Fibroblast of villous mesenchyme (primary cell): ENCODE measurements at places on chromosomes 5 and 9.
A peak's percentile ranks its signal among the peaks of the same experiment; 100 is the strongest.

DNA sequence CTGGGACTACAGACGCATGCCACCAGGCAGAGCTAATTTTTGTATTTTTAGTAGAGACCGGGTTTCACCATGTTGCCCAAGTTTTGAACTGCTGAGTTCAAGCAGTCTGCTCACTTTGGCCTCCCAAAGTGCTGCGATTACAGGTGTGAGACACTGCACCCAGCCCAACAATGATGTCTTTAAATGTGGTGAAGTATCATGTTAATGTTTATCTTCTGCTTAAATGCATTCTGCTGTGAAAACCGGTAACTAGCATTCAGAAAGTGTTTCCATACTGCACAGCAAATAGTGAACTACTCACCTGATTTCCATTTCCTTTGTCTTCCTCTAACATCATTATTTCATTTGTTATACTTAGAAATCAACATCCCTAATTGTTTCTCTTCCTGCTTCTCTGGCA is 264.0 kb upstream of the ITGA1 start:
- DNase-seq, result no peak

DNA sequence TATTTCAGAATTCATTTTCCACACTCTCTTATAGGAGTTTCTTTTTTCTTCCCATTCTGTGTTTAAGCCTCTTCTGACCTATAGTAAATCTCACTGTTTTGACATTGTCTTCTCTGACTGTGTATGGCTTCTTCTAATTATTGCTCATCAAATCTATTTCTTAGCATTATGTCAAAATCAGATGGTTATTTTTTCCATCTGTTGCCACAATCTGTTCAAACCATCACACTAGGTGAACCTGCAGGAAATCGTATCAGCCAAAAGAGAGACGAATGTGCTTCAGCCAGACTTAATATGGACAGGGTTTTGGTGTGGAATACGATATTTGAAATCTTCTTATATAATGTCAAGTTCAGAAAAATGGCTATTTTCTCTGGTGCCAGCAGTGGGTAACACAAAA is 15.9 kb upstream of the SEMA4D start:
- DNase-seq, result no peak

DNA sequence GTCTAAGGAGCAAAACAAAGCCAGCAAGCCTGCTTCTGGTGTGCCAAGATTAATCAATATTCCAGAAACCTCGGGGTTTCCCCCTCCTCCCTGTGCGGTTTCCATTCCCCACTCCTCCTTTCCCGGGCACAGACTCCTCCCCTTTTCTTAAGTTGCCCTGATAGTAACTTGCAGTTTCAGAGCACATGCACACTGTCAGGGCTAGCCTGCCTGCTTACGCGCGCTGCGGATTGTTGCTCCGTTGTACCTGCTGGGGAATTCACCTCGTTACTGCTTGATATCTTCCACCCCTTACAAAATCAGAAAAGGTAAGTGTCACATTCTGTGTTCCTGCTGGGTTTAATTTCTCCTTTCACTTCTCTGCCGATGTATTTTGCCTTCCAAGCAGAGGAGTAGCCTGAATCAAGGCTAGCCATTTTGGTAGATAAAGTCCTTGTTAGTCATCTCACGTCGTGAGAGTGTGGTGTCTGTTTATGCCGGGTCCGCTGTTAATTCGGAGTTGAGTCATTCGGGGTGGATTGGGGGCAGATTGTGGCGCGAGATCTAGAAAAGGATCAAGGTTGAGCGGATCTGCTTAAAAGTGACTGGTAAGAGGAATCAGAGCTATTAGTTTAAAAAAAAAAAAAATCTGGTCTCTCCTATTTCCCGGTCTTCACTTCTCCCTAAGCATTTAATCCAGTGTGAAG is at the start of gene SLC1A3:
TSS of gene SLC1A3 (plus strand) at position 179 of the 686 bp plus-strand sequence. CDS start 1,818 bp downstream, outside the sequence.
- DNase-seq, result peak; percentile 81

DNA sequence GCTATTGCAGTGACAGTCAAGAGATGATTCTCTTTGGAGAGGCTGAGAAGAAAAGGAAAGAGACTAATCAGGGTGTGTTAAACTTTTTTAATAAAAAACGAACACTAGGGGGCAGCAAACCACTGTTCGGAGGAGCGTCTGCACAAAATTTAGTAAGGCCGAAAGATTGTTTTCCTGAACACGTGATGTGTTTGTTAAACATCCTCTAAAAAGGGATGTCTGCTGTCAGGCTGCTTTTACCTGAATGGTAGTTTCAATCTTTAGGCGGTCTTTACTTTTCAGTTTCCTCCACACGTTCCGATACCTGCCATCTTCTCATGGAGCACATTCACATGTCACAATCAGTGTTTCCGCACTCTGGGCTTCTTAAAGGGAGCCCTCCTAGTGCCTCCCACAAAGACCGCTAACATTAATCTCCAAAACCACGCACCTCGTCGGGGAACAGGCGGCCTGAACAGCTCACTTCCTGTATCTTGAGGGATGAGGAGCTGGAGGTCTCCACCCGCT is 125.2 kb downstream of the GPBP1 start:
- peak; percentile 89 for DNase-seq

DNA sequence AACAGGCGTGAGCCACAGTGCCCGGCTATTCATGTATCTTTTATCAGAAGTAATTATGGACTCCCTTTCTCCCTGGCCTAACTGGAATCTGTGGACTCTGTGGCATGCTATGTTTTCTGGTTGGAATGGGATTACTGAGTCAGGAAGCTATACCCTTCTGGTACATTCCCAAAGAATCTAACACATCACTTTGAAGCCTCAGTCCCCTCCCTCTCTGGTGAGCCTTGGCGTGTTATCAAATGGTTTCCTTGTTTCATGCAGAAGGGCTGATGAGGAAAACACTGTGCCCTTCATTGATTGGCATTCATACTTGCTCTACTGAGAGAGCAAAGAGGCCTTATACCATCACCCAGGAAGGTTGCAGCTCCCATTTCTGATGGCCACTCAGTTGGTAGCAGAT is 22.9 kb downstream of the C5orf15 start:
- DNase-seq, result no peak

DNA sequence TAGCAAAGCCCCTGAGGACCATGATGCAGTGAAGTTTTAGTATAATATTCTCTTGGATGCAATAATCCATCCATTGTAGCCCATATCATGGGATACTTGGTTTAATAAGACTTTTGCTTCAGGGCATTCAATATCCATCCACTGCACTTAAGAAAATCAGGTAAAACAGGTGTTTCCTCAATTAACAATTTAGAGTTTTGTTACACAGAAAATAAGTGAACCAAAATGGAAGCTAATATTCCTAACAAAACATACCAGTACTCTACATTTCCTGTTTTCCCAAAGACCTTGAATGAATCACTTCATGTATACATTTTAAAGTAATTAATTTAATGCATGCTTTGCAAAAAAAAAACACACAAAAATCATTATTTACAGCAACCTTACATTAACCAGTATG is 305.6 kb downstream of the NR2F1-AS1 start:
- no peak for DNase-seq

GRCh38 chr9:115211413-115212124 is 93.6 kb upstream of the TNC start:
- DNase-seq, result peak; percentile 71

- no peak for DNase-seq
Measured at GRCh38 chr9:3001311-3001710, 157.4 kb upstream of the PUM3 start.

- DNase-seq, result peak; percentile 42
Measured at GRCh38 chr9:7234144-7234543, 476.4 kb downstream of the KDM4C start.

- no peak for DNase-seq
Measured at GRCh38 chr9:129813661-129814060, 10.3 kb downstream of the TOR1A start.

GRCh38 chr5:23703940-23704855 is 196.8 kb downstream of the PRDM9 start:
- no peak for DNase-seq

- no peak for DNase-seq
Measured at GRCh38 chr5:1874771-1875220, 7.9 kb downstream of the IRX4 start.

DNA sequence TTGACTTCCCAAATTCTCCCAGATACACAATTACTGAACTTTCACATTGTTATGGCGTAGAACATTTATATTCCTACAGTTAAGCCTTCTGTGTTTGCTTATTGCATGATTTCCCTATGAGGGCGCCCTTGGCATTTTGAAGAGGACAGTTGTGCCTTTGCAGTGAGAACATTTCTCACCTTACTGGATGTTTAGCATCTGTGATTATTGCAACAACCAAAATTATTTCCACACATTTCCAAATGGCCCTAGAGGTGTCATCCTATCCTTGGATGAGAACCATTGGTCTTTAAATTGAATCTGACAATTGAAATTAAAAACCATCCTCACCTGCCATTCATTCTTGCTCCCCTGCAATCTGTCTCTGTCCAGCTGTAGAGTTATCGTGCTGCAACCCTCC is 104.0 kb downstream of the MAMDC2 start:
- DNase-seq, result no peak

DNA sequence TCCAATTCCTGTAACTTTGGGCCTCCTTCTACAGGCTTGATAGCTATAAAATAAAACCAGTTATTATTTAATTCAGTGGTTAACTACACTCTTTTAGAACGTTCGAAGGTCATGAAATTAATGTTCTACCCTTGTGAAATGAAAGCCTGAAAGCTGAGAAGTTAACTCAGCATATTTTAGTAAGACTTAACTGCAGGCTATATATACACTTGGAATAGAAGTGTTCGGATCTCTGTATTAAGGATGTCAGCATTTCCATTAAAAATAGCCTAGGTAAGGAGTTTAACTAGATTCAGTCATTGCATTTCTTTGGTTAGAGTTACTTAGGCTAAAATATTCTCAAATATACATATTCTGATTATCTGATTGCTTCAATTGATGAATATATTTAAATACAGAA is 229.2 kb downstream of the MRPS30 start:
- no peak for DNase-seq

GRCh38 chr9:8284884-8285283 is 485.3 kb upstream of the DMAC1 start:
- no peak for DNase-seq

DNA sequence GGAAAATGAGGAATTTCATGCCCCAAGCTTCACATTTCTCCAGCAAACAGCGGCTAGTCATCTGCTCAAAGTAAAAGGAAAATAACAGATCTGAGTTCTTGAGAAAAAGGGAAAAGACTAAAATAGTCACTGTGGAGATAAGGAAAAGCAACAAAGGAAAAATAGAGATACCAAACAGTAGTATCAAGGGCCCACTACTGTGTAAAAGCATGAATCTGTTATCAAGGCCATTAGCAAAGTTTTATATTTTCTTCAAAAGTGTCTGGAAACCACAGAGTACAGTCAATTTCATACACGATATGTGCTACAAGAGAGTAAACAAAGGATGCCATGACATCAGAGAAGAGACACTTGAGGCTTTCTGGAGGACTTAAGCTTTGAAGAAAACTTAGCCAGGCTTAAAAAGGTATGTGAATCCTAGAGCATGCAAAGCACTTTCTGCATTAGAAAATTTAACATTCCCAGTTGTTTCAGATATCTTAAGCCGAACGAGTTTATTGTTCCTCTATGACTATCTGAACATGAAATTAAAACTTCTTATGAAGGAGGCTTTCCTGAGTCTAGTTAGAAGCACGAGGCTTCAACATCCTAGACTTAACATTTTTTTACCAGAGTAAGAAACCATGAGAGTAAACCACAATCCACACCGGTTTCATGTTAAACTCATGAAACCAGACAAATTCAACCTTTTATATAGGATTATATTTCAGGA is 1.2 kb downstream of the TTC33 start:
- peak; percentile 58 for DNase-seq

DNA sequence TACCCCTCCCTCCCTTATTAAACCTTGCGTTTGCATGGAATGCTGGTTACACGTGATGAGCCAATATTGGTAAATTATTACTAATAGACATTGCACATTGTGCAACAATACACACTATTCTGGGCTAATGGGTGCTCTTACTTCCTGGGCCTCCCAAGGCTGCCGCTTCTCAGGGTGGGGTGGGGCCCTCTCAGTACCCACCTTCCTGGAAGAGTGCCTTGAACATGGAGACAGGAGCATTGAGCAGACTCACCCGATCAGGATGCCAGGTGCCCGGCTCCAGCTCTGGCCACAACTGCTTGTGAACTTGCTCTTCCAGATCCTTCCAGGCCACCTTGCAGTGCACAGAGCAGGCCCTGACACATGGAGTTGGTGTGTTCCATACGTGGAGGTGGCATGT is 24.7 kb upstream of the CEP72 start:
- no peak for DNase-seq

- no peak for DNase-seq
Measured at GRCh38 chr9:123065196-123065595, 31.7 kb downstream of the GPR21 start.
